Lung microvascular endothelial cell (primary cell): ENCODE measurements at places on chromosomes 5 and 9. TPM values are rescaled to one million over a fixed set of nuclear protein-coding genes. Genes with fewer than 3 reads are reported as not detected.

Gene ARSI
- total RNA-seq: 0.22 TPM in 1 of 2 replicates, not detected in the other

Gene FNIP1
- total RNA-seq: 22.0 and 31.0 TPM in 2 replicates

Gene SETD9
- total RNA-seq: 11.6 and 14.5 TPM in 2 replicates

Gene ANKH
- 6.5 and 14.7 TPM in 2 replicates for total RNA-seq

Gene HMCN2
- under 0.01 TPM in 1 of 2 replicates, not detected in the other for total RNA-seq

Gene EGFLAM
- total RNA-seq: 0.20 and 0.22 TPM in 2 replicates

Gene C9orf153
- total RNA-seq: under 0.01 TPM in 1 of 2 replicates, not detected in the other

Gene IRX1
- under 0.01 TPM in 1 of 2 replicates, not detected in the other for total RNA-seq

Gene SLC6A18
- not detected in 2 replicates for total RNA-seq

Gene C5orf58
- total RNA-seq: not detected in 2 replicates

Gene ARRDC3
- total RNA-seq: 61.0 and 95.6 TPM in 2 replicates

Gene SPAG8
- total RNA-seq: not detected in 2 replicates

Gene ANXA2R
- total RNA-seq: 6.5 and 7.2 TPM in 2 replicates

Gene IL9
- total RNA-seq: not detected in 2 replicates

Gene OSTF1
- 82.6 and 121 TPM in 2 replicates for total RNA-seq

Gene ABCA1
- total RNA-seq: 2.2 and 10.5 TPM in 2 replicates

Gene CCNI2
- total RNA-seq: under 0.01 TPM in 1 of 2 replicates, not detected in the other

Gene PDE6A
- under 0.01 TPM in 1 of 2 replicates, not detected in the other for total RNA-seq

Gene IDNK
- 3.0 and 4.8 TPM in 2 replicates for total RNA-seq

Gene NFIB
- total RNA-seq: 111 and 164 TPM in 2 replicates

Gene CEP120
- 9.2 and 14.5 TPM in 2 replicates for total RNA-seq

Gene FRRS1L
- under 0.01 TPM in 1 of 2 replicates, not detected in the other for total RNA-seq

Gene SCGB3A2
- not detected in 2 replicates for total RNA-seq

Gene ARHGEF37
- total RNA-seq: 9.8 and 16.1 TPM in 2 replicates

Gene AGXT2
- total RNA-seq: not detected in 2 replicates

Gene ARPC5L
- total RNA-seq: 14.2 and 15.3 TPM in 2 replicates

Gene ANKRD34B
- not detected in 2 replicates for total RNA-seq

Gene ADAMTS16
- total RNA-seq: not detected in 2 replicates

Gene PCDHB11
- 0.44 and 1.8 TPM in 2 replicates for total RNA-seq
